ENCODE measurements at places on chromosomes 7 and 10.
A peak's percentile ranks its signal among the peaks of the same experiment; 100 is the strongest.

DNA sequence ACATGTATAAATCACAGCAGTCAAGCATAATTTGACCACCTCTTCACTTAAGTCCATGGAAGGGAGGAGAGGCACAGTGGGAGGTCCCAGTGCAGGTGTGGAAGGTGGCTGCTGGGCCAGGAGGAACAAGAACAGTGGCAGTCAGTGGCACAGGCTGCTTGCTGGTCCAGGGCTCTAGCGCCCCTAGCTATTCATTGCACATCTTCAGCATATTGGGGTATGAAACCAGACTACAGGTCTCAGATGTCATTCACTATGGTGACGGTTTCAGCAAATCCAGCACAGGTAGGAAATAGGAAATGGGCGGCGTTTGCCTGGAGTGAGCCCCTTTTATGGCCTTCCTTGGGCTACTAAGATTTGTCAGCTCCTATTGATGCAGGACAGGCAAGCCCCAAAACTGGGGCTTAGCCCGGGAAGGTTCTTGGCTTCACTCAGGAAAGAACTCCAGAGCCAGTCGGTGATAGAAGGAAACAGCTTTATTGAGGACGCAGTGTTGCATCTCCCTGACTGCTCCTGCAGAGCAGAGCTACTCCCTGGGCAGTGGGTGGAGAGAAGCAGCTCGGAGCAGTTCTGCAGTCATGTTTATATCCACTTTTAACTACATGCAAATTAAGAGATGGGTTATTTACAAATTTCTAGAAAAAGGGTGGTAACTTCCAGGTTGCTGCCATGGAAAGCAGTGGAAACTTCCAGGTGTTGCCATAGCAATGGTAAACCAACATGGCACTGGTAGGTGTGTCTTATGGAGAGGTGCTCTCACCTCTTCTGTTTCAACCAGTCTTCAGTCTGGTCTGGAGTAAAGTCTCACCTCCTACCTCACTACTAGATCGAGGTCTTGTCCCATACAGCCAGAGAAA lies 608.8 kb downstream of the PARD3 start:
- no peak for DNase-seq

DNA sequence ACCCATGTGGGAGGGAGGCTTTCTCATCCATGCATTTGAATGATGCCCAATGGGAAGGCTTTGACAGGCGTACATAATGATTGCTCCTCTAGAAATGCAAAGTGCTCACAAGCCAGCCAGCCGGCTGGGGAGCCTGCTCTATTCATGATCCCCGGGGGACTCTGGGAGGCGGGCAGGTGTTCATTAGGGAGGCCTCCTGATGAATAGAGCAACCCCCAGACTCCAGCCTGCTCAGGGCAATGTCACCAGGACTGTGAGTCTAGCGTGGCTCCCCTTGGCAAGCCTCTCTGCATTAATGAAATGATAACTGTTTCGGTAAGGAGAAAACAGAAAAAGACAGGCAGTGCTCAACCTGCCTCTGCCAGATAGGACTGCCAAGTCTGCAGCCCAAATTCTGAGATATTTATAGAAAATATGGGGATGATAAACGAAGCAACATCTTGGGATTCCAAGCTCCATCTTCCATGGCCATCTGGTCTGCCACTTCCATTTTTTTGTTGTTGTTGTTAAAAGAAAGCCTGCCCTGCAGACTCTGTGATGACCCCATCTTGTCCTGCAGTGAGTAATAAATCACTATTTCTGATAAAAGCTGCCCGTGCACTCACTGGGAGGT lies 236.4 kb downstream of the PRPF18 start:
- DNase-seq: peak; percentile 27

- DNase-seq: no peak
Measured at GRCh38 chr7:30278376-30278775, 6.0 kb upstream of the ZNRF2 start.

DNA sequence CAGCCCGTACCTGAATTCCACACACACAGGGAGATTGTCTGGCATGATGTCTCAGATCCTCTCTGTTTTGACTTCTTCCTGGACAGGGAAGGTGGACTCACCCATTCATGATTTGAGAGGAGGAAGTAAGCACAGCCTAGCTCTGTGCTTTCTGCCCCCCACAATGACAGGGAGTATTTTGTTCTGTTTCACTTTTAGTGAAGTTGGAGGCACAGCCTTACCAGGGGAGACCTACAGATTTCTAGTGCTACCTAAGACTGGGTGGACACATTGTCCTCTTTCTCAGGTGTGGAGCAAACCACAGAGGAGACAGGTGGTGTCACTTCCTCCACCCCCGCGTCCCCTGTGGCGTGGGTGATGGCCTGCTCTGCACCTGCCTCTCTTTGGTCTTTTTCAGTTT lies 408.6 kb upstream of the PFKP start:
- DNase-seq: peak; percentile 41

DNA sequence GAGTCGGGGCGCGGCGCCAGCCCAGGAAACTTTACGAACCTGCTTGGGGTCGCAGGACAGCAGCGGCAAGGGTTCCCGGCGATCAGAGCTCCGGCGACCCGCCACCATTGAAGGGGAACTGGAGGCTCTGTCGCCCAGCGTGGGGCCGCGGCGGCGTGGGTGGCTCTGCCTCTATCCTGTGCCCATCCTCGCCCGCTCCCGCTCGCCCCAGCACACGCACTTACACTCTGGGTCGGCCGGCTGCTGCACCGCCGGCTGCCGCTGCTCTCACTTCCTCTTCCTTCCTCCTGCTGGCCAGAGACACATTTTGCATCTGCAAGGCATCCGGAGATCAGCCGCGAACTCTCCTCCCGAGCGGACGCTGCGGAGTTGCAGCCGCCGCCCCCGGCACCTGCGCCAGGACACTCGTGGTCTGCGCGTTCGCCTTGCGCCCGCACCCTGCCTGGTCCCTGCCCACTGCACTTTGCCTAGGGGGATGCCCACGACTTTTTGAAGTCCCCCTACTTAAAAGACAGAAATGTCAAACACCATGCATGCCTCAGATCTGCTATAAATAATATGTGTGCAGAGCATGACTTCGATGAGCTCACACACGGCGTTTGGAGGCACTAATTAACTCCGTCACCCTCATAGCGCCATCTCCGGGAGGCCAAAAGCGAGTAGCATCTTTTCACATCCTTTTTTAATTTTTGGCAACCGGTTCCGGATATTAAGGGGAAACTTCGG lies at the start of gene ELMO1:
TSS of gene ELMO1 (minus strand) at position 229 of the 726 bp plus-strand sequence. CDS start 106,174 bp downstream, outside the sequence.
- DNase-seq: peak; percentile 89

- DNase-seq: peak; percentile 42
Measured at GRCh38 chr7:44814919-44815318, 18.4 kb downstream of the PPIA start.

GRCh38 chr10:123681285-123681684 lies 15.1 kb downstream of the GPR26 start:
- no peak for DNase-seq

GRCh38 chr7:920351-921070 lies 34.0 kb downstream of the ADAP1 start:
- no peak for DNase-seq

DNA sequence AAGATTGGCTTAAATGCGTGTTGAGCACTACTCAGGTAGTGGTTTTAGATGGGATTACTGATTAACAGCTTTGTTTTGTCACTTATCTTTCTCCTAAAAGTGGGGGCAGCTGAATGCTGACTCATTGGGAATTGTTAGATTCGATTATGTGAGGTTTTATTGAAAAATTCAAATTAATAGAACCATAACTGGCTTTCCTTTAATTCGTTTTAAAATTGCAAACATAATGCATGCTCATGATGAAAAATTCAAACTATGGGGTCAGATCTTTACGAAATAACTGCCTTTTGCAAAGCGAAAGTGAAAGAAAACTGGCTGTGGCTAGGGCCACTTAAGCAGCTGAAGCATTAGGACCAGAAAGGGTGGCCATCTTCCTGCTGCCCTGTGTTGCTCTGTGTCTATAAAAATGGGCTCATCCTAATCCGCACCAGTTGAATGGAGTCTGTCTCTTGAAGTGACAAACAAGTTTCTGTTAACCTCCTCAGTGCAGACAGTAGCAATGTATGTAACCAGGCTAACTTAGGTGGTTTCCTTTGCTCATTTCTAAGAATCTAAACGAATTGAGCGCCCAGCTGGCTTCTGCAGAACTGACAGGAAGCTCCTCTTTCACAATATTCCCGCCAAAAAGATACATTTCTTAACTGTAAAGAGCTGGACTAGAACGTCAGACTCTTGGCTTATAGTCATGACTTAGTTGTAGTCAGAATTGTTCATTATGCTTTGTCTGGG lies 27.8 kb downstream of the DENND10 start:
- peak; percentile 59 for DNase-seq

DNA sequence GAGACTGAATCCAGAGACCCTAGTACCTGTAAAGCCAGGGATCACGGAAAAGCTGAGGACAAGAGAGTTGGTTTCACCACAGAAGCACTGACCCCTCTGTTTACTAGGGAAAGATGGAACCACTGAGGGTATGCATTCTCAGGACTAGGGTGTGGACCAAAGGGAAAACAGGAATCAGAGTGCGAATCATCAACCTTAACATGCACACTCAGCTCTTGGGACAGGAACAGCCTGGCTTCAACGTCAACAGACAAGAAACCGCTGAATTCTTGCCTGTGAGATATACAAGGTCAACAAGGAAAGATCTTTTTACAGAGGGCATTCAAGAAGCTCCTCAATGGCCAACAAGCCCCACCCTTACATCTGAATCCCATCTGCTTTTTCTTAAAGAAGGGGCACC lies 14.9 kb downstream of the TNRC18 start:
- no peak for DNase-seq

- DNase-seq: no peak
Measured at GRCh38 chr10:132541129-132541528, 3.5 kb downstream of the INPP5A start.

GRCh38 chr7:36048902-36049240 lies 104.2 kb upstream of the EEPD1 start:
- no peak for DNase-seq

- no peak for DNase-seq
Measured at GRCh38 chr7:96727534-96728088, 18.0 kb upstream of the SEM1 start.

DNA sequence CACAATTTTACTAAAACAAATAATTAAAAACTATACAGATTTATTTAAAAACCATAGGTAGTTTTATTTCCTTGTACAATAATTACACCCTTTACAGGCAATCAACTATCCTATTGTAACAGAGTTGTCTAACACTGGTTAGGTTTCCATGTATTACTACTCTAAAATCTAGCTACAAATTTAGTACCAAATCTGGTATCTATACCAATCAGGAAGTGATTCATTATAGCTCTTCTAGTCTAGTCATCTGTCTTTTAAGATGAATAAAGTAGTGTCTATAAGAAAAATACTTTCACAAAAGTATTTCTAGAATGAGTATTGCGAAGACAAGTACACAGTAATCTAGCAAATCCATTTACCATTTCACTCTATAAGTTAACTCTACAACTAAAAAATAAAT lies 16.9 kb downstream of the ZNF800 start:
- no peak for DNase-seq

DNA sequence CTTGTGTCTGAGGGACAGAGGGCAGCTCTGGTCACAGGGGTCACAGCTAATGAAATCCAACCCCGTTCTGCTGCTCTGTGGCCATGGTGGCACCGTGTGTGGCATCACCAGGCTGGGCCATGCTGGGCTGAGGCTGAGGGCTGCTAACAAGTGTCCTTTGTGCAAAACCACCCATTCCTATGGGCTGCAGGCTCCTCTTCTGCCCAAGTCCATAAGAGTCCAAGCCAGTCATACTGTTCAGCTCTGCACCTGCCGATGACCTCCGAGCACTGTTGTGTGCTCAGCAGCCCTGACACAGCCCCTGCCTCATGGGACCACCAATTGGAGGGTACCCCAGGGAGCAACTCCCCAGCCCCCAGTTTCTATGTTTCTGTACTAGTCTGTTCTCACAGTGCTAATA lies 133.1 kb downstream of the WDR11 start:
- DNase-seq: no peak

- peak; percentile 45 for DNase-seq
Measured at GRCh38 chr7:21256310-21256877, 171.5 kb upstream of the SP4 start.

GRCh38 chr7:41943094-41943577 lies 240.2 kb upstream of the INHBA start:
- DNase-seq: peak; percentile 58

DNA sequence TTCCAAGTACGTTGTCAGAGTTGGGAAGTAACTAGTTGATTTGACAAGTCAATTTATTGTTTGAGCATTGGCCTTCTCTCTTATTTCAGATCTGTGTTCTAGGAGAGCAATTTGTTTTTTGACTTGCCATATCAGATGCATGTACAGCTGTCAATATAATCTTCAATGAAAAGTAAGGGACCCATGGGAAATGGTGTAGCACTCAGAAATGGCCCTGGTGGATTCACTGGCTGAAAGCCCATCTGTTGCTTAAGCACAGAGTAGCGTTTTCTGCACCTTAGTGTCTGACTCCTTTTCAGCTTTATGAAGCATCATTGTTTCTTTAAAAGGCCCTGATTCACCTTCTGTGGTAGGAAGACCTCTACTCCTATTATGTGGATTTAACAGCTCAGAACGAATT lies 10.2 kb downstream of the GARS1 start:
- no peak for DNase-seq

DNA sequence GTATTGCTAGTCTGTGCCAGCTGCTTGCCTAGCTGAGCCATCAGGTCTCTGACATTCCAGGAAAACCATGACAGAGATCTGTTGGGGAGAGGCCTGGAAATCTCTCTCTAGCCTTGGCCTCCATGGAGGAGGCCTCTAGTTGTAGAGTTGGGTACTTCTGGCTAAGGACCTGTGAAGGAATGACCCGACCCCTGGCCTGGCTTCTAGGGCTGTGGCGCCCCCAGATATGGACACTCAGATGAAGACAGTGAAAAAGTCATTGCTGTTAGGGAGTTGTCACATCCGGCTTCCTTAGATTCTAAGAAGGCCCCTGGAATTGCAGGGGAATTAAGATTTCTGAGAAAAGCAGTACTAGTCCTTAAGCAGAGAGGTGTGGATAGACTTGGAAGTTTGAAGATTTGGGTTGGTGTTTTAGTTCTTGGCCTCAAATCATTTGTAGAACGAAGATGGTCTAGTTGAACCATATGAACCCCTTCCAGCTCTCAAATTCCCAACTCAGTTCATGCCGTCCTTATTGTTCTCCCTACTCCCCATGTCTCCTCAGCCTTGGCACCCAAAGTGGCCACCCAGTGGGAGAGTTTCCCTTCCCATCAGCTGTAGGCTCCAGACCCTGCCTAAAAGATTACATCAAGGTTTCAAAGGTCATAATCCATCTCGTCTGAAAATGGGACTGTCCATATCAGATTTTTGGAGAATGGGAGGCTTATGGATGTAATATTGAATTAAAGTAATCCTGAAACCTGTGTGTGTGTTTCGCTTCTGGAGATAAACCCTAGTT lies 7.0 kb downstream of the HHEX start:
- no peak for DNase-seq

- DNase-seq: no peak
Measured at GRCh38 chr7:3762146-3762831, 461.2 kb downstream of the SDK1 start.

GRCh38 chr10:95397747-95398146 lies 106.9 kb upstream of the PDLIM1 start:
- DNase-seq: no peak

- DNase-seq: no peak
Measured at GRCh38 chr7:34430456-34430855, 227.6 kb upstream of the NPSR1 start.

- DNase-seq: no peak
Measured at GRCh38 chr7:30175180-30175579, 40.4 kb downstream of the MTURN start.

GRCh38 chr10:70492786-70493659 lies 14.5 kb downstream of the PALD1 start:
- DNase-seq: peak; percentile 89

- DNase-seq: no peak
Measured at GRCh38 chr7:22731766-22732165, 4.8 kb downstream of the IL6 start.

All from OCI-LY7 (cell line).